ENCODE measurements at places on chromosomes 1 and 21.

- DNase-seq, result no peak
Measured at GRCh38 chr1:101781201-101781831, 215.4 kb downstream of the OLFM3 start.

- DNase-seq, result no peak
Measured at GRCh38 chr1:27011058-27011764, 1.4 kb downstream of the TENT5B start.

GRCh38 chr1:244269169-244269568 lies 182.5 kb downstream of the ADSS2 start:
- no peak for DNase-seq

GRCh38 chr1:88935522-88936222 lies 44.3 kb upstream of the GTF2B start:
- DNase-seq, result no peak

- no peak for DNase-seq
Measured at GRCh38 chr1:84615790-84616189, 41.5 kb upstream of the CTBS start.

DNA sequence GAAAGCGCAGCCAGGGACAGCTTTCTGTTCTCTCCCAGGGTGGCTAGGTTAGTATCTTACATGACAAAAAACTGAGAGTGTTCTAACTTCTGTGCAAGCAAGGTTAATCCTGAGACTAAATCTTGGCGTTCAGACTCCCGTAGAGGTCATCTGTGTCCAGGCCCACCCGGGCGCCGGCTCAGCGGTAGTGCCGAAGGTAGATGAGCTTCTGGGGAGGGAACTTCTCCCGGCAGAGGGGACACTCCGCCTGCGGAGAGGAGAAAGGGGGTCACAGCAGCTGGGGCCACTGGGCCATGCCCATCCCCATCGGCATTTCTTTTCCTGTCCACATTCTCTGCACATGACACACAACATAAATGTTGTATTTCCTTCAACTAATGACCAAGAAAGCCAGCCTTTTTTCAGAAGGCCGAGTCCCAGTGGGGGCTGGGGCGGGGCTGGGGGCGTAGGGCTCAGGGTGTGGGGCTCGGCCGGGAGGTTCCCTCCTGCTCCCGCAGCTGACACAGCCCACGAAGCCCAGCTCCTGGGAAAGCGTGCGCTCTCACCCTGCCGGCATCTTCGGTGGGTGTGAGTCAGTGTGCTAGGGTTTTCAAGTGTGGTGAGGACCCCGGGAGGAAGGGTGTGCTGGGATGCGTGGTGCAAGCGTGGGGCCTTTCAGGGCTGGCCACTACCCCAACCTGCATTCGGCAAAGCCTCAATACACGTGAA lies 6.6 kb downstream of the PEX10 start:
- DNase-seq, result no peak

DNA sequence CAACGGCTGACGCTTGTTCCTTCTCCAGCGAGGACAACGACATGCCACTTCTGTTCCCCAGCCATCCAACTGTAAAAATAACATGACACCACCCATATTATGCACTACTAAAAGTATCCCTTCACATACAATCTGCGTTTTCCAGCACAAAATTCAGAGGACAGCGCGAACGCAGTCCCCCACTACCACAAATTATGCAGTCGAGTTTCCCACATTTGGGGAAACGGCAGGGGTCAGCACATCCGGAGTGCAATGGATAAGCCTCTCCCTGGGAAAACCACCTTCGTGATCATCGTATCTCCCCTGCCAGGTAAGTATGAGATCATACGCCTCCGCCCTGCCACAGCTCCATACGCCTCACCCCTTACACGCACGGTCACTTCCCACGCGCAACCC lies 120.9 kb downstream of the PPIAL4G start:
- DNase-seq, result no peak

GRCh38 chr1:187933562-187934419 lies 1105.0 kb downstream of the PLA2G4A start:
- DNase-seq, result no peak

DNA sequence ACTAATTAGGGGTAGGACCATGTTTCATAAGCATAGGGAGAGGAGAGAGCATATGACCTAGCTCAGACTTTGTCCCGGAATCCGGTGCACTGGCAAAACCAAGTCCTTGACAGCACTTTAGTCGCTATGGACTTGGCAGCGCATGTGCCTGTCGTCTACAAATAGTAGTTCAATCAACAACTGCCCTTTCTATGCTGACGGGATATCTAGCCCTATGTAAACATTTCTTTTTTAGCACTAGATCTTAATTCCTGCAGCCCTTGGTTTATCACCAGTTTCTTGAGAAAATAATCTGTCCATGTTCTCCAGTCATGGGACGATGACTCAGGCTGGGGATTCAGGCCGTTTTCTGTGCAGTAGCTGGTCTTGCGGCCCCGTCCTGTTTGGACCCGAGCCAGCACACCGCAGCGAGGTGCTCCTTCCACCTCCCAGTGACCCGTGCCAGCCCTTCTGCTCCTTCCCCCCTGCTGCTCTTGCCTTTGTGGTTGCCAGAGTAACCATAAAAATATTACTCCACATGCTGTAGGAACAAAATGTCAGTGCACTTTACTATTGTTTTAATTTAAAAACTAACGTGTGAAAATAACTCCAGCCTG lies 8.6 kb upstream of the MT1HL1 start:
- DNase-seq, result no peak

GRCh38 chr1:117143871-117144270 lies 22.3 kb upstream of the TRIM45 start:
- no peak for DNase-seq

DNA sequence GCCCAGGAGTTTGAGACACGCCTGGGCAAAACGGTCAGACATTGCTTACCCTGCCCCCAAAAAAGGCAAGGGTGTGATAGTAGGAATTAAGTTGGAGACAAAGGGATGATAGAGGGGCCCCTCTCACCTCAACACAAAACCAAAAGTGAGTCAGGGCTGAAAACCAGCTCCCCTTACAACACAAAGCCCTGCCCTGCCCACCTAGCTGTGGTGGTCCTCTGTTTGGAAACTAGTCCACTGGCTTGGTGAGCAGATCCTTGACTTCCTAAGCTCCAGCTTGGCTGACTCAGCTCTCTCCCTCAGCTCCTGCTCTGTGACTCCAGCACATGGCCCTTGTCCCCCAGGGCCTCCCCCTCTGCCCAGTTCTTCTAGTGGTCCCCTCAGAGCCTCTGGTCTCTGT lies 603.8 kb downstream of the PTPRC start:
- DNase-seq, result no peak

DNA sequence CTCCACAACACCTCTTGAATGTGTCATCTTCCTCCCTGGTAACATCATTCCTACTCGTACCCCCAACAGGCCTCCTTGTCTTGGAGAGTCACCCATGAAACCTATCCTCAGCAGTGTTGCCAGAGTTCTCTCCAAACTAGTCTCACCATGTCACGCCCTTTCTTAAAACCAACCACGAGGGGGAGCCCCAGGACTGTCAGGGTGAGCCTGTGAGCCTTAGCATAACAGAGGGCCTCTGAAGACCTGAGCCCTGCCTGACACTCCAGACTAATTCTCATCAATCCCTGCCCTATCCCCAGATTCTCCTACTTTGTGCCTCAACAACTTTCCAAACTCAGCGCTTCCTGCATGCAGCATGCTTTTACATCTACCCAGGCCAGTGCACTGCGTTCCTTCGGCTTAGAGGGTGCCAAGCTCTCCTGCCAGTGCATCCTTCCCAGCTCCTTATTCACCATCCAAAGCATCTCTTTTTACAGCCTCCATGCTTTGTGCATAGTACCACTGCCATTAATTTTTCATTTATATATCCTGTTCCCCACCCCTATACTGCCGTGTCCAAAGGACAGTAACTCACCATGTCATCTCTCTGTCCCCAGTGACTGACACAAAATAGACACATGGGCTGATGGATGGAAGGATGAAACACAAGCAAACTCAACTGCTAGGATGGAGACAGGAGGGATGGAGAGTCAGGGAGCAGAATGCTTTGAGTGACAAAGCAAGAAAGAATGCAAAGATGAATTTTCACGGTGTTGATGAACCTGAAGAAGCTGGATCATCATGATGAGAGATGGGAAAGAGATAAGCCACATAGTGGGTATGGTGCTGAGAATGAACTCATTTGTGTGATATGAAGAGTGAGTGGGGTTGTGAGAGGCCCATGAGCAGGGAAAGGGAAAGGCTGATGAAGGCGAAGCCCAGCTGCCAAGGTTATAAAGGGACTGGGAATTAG lies 34.0 kb downstream of the ZNF697 start:
- DNase-seq, result no peak

- no peak for DNase-seq
Measured at GRCh38 chr1:158068918-158069317, 75.5 kb downstream of the KIRREL1 start.

- no peak for DNase-seq
Measured at GRCh38 chr1:205936846-205937586, 6.2 kb downstream of the SLC26A9 start.

DNA sequence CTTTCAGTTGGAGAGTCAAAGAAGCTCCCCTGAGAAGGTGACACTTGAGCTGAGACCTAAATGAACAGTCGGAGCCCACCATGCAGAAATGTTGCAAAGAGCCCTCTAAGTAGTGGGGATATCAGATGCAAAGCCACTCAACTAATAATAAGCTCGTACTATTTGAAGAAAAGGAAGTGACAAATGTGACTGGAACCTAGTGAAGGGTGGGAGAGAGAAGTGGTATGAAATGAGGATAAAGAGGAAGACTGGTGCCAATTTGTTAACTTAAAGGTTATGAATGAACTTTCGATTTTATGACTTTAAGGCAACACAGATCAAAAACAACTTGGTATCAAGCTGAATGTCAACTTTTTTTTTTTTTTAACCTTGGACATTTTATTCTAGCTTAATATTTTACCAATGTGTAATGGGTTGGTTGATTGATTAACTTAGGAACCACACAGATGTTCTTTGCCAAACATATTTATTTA lies 14.7 kb downstream of the LYPLAL1 start:
- no peak for DNase-seq

DNA sequence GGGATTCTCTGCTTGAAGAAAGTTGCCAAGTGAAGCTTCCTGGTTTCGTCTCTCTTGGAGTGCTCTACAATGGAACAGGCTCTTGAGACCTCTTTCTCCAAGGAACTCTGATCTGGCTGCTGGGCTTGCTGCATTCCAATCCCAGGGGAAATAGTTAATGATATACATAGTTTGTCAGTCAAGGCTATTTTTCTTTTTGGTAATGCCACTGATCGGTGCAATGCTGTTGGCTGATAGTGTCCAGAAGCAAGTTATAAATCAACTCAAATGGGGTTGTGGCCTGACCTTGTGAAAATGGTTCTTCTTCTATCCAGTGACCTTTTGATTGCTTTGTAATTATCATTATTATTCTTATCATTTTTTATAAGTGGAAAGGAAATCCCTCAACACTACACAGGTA lies 48.4 kb upstream of the TNFSF18 start:
- DNase-seq, result no peak

DNA sequence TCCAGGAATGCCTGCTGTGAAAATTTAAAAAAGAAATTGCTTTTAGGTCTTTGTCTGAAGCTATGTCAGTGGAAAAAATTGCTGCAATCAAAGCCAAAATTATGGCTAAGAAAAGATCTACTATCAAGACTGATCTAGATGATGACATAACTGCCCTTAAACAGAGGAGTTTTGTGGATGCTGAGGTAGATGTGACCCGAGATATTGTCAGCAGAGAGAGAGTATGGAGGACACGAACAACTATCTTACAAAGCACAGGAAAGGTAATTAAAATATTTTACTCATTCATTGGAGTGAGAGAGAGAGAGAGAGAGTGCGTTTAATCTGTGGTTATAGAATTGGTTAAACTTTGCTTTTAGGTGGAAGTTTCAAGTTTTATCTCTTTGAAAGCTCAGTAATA lies 20.0 kb downstream of the CDC73 start:
- no peak for DNase-seq

- DNase-seq, result no peak
Measured at GRCh38 chr1:9718006-9718680, 66.6 kb downstream of the PIK3CD start.

- no peak for DNase-seq
Measured at GRCh38 chr1:226814751-226815537, 55.5 kb upstream of the PSEN2 start.

GRCh38 chr1:110897681-110898080 lies 24.7 kb downstream of the CD53 start:
- DNase-seq, result no peak

DNA sequence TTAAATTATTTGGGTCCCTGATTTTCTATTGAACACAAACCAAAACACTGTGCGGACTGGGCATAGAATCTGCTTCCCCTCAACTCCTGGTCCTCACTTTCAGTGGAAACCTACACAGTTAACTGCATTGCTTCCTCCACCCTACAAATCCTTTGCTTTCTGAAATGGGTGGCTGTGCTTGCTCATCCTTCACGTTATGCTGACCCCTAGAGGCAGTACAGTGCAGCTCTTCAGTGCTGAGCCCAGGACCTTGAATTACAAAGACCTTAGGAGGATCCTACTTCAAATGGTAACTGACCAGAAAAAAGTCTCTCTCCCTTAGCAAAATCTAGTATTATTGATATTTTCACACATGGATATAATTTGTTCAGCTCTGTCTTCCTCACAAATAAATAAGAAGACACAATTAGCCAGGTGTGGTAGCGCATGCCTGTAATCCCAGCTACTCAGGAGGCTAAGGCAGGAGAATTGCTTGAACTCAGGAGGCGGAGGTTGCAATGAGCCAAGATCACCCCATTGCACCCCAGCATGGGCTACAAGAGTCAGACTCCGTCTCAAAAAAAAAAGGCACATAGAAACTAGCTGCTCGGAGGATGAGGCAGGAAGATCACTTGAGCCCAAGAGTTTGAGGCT lies 63.4 kb upstream of the L1TD1 start:
- no peak for DNase-seq

- no peak for DNase-seq
Measured at GRCh38 chr1:178706432-178706831, 18.6 kb upstream of the RALGPS2 start.

DNA sequence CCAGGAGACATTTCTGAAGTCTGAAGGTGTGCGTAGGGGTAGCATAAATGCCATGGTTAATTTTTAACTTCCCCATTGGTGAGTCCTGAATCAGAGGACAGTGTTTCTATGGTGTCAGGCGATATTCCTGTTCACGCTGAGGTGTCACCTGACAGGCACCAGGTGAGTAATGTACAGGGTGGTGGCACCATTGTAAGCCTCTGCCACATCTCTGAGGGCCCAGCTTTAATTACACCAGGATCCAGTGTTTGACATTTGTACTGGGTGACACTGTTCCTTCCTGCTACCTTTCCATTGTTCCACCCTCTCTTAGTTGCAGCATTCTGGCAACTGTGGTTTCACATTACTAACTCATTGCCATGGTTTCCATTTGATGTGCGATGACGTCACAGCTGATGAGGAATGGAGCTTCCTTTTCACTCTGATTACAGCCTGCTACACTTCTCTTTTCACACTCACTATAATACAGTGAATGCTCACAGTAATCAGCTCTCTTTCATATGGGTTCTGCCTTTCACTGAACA lies 40.6 kb upstream of the MARK1 start:
- DNase-seq, result no peak

All from stimulated activated CD8-positive, alpha-beta memory T cell treated with anti-CD3 and anti-CD28 coated beads, Interleukin-4, amount 100 ng/mL, for 1 hour (primary cell).